Large intestine (tissue), 12 donors: ENCODE measurements at places on chromosomes 11 and 22. TPM values are rescaled to one million over a fixed set of nuclear protein-coding genes. Genes with fewer than 3 reads are reported as not detected.

DNA sequence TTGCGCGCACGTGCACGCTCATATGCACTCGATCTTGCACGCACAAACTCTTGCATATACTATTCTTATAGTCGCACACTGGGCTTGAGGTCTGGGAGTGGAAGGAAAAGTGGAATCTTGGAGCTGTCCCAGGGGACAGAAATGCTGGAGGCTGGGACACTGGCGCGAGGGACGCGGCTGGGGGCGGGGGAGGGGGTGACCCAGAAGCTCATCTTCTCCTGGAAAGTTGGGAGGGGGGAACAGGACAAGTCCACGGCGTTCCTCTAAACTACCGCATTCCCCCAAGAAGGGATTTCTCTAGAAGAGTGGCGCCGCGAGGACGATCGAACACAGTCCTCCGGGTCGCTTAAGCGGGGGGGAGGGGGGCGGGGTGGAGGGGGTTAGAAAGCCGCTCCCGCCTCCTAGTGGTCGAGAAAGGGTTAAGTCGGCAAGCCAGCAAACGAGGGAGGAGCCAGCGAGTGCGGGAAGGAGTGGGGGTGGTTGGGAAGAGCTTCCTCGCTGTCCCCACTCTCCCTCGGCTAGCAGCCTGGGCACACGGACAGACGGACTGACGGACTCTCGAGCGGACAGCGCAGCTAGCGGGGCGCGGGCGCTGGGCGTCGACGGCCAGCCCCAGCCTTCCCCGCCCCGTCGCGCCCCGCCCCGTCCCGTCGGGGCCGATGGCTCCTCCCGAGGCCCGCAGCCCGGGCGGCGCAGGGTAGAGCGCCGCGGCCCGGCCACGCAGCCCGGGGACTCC is at the start of gene RTN4RL2:
Gene RTN4RL2 (plus strand): TSS at position 507 of the 736 bp plus-strand sequence. CDS start 338 bp downstream, outside the sequence.
- DNase-seq, result no peak

DNA sequence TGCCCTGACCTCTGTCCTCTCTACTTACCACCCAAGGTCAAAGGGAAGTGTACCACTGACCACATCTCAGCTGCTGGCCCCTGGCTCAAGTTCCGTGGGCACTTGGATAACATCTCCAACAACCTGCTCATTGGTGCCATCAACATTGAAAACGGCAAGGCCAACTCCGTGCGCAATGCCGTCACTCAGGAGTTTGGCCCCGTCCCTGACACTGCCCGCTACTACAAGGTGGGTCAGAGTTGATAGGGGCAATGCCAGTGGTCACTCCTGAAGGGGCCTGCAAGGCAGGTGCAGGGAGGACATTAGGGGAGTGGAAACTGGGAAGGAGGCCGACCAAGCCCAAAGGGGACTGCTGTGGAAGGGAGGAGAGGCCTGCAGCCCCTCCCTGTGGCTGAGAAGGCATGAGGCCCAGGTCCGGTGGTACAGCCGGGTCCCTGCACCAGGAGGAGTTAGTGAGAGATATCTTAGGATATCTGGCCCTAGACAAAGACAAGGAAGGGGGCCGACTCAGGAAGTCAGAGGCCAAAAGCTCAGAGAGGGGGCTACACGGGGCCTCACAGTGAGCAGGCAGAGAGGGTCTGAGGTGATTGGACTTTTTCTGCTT is 17.9 kb downstream of the POLR3H start:
- DNase-seq, result no peak

DNA sequence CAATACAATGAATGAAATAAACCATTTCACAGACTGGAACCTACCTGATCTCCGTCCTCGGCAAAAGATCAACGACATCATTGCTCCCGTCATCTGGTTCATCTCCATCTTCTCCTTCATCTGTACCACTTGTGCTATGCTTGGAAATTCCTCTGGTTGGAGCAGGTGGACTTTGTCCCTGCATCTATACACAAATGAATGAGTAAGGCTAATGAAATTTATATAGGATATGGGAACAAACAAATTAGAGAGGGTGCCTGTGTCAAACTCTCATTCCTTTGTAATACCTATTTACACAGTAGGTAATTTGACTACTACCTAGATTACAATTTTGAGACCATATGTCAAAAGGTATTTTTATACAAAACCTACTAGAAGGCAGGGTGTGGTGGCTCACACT is 59.4 kb downstream of the F2 start:
- no peak for DNase-seq

The UCP3 gene
- polyA plus RNA-seq, result 2.3 TPM

GRCh38 chr11:77058900-77059299 is 7.9 kb upstream of the CAPN5 start:
- DNase-seq, result no peak

GRCh38 chr11:37124384-37124783 is 526.3 kb upstream of the RAG2 start:
- no peak for DNase-seq
